ENCODE measurements at places on chromosomes 2 and 18.

DNA sequence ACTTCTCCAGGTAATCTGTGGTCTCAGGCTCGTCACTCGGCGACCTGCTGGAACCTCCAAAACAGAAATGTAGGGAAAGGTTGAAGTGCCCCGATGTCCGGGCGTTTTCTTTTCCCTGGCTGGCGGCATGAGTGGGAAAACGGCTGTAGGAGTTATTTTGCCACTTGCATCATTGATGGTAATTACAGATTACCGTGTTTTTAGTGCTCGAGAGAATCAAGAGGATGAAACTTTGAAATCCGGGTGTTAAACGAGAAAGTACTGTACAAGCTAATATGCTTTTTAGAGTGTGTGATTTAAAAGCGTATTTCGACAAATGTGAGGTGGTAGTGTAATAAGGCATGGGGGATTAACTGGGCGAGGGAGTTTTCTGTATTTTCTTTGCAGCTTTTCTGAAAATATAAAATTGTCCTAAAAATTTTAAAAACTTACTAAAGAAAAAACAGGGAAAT, 819 bp downstream of the GRHL1 start:
- no peak for DNase-seq

DNA sequence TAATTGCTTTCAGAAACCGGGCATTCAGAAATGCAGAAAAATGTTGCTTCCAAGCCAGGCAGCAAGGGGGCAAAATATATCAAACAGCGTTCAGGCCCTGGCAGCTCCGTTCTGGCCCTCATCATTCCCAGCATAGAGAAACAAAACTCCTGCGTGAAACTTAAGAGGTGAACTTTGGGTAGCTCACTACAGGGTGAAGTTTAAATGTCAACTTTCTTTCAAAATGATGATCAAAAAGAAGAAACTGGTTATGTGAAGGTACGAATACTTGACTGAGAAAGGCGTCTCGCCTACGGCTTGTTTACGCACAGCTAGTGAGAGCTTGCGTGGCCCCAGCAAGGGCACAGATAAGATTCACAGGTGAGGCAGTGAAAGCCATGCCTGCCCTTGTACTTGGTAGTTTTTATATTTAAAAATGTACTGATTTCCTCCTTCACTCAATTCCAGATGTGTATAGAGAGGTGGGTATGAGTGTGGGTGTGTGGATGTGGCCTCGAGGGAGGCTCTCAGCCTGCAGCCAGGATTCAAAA, 127.5 kb downstream of the NFATC1 start:
- DNase-seq = no peak

DNA sequence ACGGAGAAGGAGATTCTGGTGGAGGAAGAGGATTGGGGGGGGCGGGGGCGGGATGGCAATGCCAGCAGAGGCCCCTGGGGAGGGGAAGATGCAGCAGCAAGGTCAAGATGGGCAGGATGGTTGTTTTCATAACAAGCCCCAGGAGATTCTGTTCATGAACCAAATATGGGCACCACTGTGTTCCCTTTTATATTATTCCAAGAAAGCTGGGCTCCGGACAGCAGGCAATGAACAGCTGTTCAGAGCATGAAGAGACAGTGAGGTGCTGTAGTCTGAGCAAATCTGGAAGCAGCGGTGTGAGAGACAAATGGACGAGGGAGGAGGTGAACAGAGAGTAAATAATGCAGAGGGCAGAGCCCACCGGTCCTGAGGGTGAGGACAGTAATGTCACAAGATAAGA, 20.0 kb downstream of the UXS1 start:
- DNase-seq = no peak

DNA sequence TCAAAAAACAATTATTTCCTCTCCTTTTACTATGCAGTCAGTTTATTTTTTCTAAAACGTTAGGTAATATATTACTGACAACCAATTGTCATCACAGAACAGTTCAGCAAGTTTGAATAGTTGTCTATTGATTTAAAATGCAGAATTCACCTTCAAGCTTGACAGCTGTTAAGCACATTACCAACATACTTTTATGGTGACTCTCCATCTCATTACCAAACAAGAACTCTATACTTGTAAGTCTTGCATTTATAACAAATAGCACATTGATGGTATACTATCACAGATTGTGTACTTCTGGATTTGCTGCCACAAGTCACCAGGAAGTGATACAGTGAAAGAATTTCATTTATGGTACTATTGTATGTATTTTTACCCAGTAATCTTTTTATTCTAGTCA, 99.4 kb upstream of the PPP1CB start:
- no peak for DNase-seq

DNA sequence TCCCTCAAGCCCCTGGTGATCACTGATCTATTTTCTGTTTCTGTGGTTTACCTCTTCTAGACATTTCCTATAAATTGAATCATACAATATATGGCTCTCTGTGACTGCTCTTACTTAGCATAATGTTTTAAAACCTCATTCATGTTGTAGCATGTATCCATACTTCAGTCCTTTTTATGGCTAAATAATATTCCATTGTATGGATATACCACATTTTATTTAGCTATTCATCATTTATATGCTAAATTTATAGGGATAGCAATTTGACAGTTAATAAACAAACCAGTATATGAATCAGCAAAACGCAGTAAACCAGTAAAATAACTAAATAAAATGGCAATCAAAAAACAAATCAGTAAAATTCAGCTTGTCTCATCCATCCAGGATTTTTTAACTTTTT, 286.1 kb upstream of the HNRNPA3 start:
- no peak for DNase-seq

DNA sequence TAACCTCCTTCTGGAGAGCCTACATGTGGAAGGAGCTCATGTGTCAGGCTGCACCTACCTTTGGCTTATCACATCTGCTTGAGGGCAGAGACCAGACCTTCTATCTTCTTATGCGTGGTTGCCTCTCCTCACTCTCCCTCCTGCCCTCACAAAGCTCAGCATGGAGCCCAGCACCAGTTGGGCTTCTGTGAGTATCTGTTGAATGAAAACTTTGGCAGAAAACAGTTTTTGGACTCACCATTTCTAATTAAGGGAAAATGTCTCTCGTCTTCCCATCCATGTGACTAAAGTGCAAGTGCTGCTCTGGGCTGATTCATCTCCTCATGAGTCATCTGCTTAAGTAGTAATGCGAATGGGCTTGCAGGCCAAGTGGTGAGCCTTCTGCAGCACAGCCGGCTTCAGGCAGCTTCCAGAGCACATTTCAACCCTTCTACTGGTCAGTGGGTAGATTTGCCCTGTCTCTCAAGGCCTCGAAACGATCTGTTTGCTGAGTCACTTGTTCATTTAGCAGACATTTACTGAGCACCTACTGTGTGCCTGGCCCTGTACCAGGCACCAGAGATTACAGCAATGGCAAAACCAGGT, 102.6 kb downstream of the VSNL1 start:
- DNase-seq = peak; percentile 88

GRCh38 chr2:150232321-150232720, 255.1 kb downstream of the RND3 start:
- no peak for DNase-seq

DNA sequence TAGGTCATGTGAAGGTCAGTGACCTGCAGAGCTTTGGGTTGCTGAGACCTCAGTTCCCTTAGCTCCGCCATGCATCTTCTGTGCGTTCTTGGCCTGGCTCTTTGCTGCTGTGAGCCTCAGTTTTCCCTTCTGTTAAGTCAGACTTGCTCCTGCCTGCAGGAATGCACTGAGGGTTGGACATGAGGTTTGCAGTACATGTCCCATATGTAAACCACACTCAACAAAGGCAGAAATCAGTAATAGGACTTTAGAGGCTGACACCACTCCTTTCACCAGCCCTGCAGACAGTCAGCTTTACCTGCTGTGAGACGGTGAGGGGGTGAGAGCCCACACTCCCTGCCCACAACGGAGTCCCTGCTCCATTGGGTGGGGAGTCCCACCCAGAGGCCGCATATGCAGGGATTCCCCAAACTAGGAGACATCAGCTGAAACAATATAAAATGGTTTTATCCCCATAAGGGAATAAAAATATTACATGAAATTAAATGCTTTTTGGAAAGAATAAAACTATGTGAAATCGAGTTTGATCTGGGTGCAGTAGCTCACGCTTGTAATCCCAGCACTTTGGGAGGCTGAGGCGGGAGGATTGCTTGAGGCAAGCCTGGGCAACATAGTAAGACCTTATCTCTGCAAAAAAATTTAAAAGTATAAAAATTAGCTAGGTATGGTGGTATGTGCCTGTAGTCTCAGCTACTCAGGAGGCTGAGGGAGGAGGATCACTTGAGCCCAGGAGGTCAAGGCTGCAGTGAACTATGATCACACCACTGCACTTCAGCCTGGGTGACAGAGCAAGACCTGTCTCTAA, 55.1 kb downstream of the MYO7B start:
- no peak for DNase-seq

GRCh38 chr2:215141706-215142105, 3.3 kb upstream of the ABCA12 start:
- DNase-seq = no peak

DNA sequence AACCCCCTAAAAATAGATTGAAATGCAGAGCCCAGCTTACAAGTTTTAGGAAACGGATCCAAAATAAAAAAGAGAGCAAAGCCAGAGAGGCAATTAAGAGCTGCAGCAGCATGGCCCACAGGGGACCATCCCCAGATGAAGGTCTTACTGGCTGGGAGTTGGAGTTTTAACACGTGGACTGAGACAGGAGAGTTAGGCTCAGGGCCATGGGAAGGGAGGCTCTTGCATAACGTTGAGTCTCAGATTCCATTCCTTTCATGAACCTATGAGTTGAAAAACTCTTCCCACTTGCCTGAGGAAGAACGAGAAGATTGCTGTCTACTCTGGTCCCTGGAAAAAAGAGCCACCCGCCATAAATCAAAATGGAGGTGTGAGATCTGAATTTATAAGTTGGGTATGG, 101.8 kb upstream of the NDUFV2 start:
- DNase-seq = no peak

DNA sequence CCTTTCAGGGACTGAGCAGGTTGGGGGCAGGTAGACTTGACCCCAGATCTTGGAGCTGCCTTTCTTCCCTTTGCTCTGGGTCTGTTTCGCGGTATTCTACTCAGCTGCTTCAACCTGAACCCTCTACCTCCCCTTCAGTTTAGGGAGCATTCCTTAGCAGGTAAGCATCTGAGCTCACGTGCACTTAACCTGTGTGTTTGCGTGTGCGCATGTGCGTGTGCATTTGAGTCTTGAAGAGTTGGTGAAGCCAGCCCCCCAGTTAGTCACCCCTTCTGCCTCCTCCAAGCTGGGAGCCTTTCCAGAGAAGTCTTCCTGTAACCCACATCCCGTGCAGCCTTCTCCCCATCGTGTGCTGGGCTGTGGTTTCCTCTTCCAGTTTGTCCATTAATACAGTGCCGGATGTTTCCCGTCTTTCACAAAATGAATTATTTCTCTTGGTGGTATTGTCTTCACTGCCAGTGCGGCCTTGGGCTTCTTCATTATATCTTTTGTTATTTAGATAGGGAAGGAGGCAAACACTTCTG, 33.2 kb downstream of the B3GNT2 start:
- no peak for DNase-seq

DNA sequence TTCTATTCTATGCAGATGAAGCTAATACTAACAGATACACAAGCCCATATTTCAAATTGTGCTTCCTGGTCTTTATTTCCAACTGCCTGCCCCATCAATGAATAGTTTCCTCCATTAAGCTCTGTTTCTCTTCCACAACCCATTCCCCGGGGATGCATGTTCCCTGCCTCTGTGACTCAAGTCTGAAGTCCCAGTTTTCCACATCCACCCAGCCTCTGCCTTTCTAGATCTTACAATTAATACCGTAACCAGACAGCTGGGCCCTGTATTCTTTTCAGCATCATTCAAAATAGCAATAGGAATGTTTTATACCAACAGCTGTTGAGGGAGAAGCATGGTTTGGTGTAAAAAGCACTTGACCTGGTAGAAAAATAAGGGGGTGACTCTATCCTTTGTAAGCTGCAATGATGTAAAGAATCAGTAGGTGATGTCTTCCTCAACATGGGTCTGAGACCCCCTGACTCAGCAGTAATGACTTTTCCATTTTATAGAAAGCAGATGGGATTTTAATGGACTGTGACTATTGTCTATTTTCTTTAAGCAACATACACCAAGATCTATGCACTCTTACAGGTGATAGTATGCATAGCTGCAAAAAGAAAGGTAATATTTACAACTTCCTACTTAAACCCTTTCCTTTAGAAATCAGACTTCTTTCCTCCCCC, 46.1 kb upstream of the DAPL1 start:
- DNase-seq = no peak

DNA sequence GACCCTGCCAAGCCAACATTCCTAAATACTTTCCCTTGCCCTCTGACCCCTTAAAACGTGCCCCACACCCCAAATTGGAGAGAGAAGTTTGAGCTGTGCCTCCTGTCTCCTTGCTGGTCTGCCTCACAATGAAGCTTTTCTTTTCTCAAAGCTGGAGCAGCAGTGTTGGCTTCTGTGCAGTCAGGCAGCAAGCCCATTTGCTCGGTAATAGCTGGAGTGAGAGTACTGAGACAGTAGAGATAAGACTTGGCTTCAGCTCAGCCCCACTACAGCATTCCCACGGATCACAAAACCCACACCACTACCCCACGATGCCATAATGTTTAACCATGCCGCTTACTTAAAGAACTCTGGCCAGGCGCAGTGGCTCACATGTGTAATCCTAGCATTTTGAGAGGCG, 73.0 kb downstream of the NCAPH start:
- DNase-seq = no peak

- no peak for DNase-seq
Observed at GRCh38 chr2:39492716-39493115, 55.6 kb upstream of the MAP4K3 start.

GRCh38 chr18:3211236-3211992, 8.4 kb downstream of the MYOM1 start:
- peak; percentile 21 for DNase-seq

GRCh38 chr18:456361-457139, 44.0 kb downstream of the COLEC12 start:
- DNase-seq = no peak

DNA sequence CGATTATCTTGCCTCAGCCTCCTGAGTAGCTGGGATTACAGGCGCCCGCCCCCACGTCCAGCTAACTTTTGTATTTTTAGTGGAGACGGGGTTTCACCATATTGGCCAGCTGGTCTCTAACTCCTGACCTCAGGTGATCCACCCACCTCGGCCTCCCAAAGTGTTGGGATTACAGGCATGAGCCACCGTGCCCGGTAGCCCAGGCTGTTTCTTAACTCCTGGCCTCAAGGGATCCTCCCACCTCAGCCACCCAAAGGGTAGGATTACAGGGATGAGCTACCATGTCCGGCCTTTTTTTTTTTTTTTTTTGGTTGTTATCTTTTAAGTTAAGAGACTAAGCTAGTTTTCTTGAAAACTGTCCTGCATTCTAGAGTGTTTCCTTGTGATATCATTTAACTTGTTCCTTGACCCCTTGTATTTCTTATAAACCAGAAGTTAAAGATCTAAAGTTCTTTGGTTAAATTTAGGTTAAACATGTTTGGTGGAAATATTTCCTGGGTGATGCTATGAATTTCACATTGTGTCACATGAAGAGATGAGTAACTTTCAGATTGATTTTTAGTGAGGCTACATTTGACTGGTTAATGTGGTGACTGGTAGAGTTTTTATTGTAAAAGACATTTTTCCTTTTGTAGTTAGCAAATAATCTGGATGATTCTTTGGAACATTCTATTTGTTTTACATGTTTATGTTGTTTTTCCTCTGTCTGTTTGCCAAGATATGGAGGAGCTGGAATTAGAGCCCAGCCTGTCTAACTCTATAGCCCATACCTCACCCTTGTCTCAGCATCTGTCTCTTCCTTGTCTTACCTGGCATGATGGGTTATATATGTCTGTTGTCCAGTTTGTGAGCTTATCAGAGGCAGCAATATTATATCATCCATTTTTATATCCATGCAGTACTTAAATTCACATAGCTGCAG, 5.2 kb downstream of the NCAPH start:
- DNase-seq = no peak
